ENCODE measurements at places on chromosomes 11 and 22.
A peak's percentile ranks its signal among the peaks of the same experiment; 100 is the strongest.

- DNase-seq = no peak
Measured at GRCh38 chr22:39268645-39269044, 23.9 kb upstream of the PDGFB start.

- no peak for DNase-seq
Measured at GRCh38 chr11:24637520-24637919, 140.7 kb downstream of the LUZP2 start.

DNA sequence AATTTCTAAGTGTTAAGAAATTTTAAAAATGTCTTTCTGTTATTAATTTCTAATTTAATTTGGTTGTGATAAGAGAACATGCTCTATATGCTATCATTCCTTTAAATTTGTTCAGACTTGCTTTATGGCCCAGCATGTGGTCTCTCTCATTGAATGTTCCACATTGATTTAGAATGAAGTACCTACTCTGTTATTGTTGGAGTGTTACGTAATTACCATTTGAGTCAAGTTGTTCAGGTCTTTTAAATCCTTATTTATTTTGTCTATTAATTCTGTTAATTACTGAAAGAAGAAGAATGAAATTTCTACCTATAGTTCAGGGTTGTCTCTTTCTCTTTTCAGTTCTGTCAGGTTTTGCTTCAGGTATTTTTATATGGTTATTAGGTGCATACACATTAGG lies 57.0 kb downstream of the PRMT3 start:
- DNase-seq = no peak

GRCh38 chr11:89205378-89205777 lies 27.7 kb downstream of the TYR start:
- DNase-seq = no peak

DNA sequence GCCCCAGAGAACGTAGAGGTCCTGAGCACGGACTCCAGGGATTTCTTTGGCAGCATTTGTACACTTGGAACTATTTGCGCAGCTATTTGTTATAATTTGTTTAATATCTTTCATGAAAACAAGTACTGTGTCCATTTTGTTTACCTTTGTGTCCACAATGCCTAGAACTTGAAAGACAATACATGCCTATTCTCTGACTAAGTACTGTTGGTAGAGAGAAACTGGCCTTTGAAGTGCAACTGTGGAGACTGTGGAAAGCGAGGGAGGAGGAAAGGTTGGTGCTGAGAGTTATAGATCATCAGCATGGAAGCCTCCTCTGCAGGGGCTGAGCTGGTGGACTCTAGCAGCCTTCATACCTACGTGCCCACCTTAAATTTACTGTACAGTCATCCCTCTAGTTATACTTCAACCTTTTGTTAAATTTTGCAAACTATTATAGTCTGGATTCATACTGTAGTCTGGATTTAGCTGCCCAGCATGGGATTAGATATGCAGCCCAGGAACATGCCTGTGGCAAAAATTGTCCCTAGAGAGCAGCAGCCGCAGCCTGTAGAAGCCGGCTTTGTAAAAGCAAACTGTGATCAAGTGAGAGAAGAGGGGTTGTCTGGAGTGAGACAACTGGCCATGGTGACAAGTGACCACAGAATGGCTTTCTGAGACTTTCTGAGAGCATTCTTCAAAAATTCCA lies 24.2 kb upstream of the YAP1 start:
- DNase-seq = no peak

DNA sequence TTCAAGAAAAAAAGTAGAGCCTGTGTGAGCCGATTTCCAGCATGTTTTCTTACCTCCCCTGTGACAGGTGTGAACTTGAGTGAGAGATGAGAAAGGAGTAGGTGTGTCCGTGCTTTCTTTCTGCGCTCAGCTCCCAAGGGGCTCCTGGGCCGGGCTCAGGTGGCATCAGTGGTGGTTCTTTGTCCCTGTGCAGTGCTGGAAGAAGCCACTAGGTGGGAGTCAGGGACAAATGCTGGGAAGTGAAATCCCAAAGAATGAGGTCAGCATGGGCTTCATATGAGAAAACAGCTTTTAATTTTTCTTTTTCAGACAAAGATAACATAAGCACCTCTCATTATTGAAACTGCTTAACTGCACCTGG lies 57.8 kb downstream of the PPFIBP2 start:
- DNase-seq = peak; percentile 77

DNA sequence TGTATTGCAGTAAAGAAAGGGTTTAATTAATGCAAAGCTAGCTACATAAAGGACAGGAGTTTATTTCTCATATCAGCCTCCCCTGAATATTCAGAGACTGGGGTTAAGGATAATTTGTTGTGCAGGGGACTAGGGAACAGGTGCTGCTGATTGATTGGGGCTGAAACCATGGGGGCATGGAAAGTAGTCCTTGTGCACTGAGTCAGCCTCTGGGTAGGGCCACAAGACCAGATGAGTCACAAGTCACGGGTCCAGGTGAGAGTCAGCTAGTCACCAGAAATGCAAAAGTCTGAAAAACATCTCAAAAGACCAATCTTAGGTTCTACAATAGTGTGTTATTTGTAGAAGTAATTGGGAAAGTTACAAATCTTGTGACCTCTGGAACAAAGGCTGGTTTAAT lies 32.9 kb upstream of the SYT13 start:
- no peak for DNase-seq

- DNase-seq = no peak
Measured at GRCh38 chr11:63099555-63099954, 44.5 kb downstream of the SLC22A24 start.

DNA sequence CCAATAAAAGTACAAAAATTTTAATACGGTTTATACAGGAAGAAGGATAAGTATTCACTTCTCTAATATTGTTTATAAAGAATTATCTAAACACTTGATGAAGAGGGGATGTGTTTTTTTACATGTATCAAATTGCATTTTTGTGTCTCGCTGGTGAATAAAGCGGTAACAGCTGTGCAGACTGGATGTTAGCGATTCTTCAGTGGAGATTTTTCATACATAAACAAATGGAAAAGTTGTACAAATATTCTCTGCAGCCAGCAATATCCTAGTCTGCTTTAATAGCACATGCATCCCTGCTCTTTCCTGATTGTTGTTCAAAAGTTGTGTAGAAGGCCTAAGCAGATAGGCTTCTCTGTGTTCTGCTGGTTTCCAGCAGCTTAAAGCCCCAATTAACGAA lies 369.3 kb downstream of the SOX6 start:
- no peak for DNase-seq

DNA sequence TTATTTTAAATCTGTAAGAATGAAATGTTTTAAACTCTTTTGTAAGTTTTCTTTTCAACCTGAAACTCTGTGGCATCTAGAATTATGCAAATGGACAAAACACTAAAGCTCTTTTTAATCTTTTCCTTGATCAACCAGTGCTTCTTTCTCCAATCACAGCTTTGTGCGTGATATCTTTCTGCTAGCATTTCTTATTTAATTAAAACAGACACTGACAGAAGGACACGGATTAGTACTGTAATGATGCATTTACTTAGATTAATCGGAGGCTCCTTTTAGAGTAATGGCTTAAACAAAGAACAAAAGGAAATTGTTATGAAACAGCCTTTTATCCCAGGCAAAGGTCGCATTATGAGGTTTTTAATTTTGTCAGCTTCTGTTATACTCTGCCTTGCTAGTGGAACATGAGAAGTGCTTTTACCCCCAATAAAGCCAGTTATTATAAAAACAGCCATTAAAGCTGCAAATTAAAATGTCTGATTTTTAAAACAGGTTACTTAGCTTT lies 48.5 kb upstream of the SOX6 start:
- DNase-seq = no peak

GRCh38 chr11:28729339-28729738 lies 621.2 kb downstream of the METTL15 start:
- no peak for DNase-seq

- DNase-seq = no peak
Measured at GRCh38 chr22:49305966-49306631, 521.6 kb downstream of the BRD1 start.

DNA sequence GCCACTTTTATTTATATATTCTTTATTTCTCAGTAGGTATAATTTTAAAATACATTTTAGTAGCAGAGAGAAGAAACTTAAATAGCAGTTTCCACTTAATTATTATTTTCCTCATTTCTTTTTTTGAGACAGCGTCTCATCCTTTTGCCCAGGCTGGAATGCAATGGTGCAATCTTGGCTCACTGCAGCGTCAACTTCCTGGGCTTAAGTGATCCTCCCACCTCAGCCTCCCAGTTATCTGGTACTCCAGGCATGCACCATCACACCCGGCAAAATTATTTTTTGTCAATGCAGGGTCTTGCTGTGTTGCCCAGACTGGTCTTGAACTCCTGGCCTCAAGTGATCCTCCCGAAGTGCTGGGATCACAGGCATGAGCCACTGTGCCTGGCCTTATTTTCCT lies 38.3 kb downstream of the ATG13 start:
- DNase-seq = no peak

GRCh38 chr11:103735497-103736032 lies 300.9 kb upstream of the DDI1 start:
- no peak for DNase-seq

GRCh38 chr11:29352273-29352795 lies 664.5 kb downstream of the KCNA4 start:
- DNase-seq = peak; percentile 8

All from neural progenitor cell (in vitro differentiated cells).